ENCODE measurements at places on chromosomes 16 and 17. TPM values are rescaled to one million over a fixed set of nuclear protein-coding genes. Genes with fewer than 3 reads are reported as not detected.
A peak's percentile ranks its signal among the peaks of the same experiment; 100 is the strongest.

- no peak overlapping the region for H3K27ac ChIP-seq
- no peaks in the 10 kb centered on the region for H3K36me3 ChIP-seq
- DNase-seq = no peak
- peaks cover 6% of the 10 kb centered on the region for H3K4me1 ChIP-seq
Observed at GRCh38 chr16:68364561-68364998, 53.8 kb downstream of the PRMT7 start.

DNA sequence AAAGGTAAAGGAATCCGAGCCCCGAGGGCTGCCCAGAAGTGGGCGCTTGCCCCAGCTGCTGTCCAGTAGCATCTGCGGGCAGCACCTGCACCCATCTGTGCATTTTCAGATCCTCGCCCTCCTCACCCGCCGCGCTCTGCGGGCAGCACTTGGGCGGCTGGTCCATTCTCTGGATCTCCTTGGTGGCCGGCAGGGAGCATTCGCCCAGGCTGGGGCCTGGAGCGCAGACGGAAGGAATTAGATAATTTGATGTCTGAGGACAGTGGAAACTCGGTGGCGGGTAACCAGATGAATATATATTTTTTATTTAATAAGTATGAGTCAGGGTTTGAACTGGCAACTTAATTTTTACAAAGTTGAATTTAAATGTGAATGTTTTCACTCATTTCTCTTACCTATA, 88.5 kb downstream of the NPIPB11 start:
- no peak for DNase-seq
- no peak overlapping the region for H3K27ac ChIP-seq
- no peaks in the 10 kb centered on the region for H3K4me1 ChIP-seq
- no peak overlapping the region for H3K4me3 ChIP-seq
- no peaks in the 10 kb centered on the region for H3K36me3 ChIP-seq

GRCh38 chr16:17829811-17830210, 359.1 kb upstream of the XYLT1 start:
- H3K36me3 ChIP-seq = no peaks in the 10 kb centered on the region
- no peak for DNase-seq
- H3K27ac ChIP-seq = no peak overlapping the region
- H3K4me3 ChIP-seq = no peak overlapping the region

RAB34 gene
- 189 TPM for total RNA-seq

FA2H gene
- total RNA-seq = 20.8 TPM

STARD3 gene
- 109 TPM for total RNA-seq

DNA sequence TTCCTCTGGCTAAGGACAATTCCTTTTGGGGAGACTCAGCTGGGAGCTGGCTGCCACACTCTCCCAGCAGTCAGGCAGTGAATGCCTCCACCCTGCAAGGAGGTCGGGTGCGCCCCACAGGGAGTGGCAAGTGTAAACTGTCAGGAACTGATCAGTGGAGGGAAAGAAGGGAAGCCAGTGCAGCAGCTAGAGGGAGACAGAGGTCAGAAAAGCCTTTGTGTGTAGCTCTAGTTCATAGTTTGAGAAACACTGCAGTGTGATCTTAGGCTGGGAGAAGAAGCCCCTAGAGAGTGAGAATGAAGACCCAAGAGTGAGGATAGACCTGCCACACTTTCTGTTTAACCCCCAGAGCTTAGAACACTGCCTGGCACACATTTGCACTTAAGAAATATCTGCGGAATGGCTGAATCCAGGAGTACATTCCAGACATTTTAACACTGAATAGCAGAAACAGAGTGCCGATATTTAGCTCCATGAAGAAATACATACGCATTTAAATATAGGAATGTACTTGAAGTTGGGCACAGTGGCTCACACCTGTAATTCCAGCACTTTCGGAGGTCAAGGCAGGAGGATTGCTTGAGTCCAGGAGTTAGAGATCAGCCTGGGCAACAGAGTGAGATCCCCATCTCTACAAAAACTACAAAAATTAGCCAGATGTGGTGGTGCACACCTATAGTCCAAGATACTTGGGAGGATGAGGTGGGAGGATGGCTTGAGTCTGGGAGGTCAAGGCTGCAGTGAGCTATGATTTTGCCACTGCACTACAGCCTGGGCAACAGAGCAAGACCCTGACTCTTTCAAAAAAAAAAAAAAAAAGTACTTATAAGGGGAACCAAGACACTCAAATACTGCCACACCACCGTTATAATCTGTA, 11.1 kb upstream of the SLC5A11 start:
- H3K4me3 ChIP-seq = no peak overlapping the region
- H3K27ac ChIP-seq = no peak overlapping the region
- H3K36me3 ChIP-seq = peaks cover 23% of the 10 kb centered on the region

GRCh38 chr16:26413780-26414179, 652.9 kb upstream of the C16orf82 start:
- no peak for DNase-seq
- H3K4me1 ChIP-seq = no peaks in the 10 kb centered on the region
- no peak overlapping the region for H3K4me3 ChIP-seq
- H3K27me3 ChIP-seq = no peaks in the 10 kb centered on the region
- H3K36me3 ChIP-seq = no peaks in the 10 kb centered on the region
- H3K27ac ChIP-seq = no peak overlapping the region

- H3K27ac ChIP-seq = peak overlapping the region; percentile 96
- H3K27me3 ChIP-seq = peaks cover 7% of the 10 kb centered on the region
- H3K36me3 ChIP-seq = no peaks in the 10 kb centered on the region
- H3K4me3 ChIP-seq = no peak overlapping the region
- DNase-seq = peak; percentile 48
- H3K4me1 ChIP-seq = peaks cover 23% of the 10 kb centered on the region
Observed at GRCh38 chr16:27315333-27316037, 1.7 kb downstream of the IL4R start.

- no peak overlapping the region for H3K4me3 ChIP-seq
- H3K27me3 ChIP-seq = no peaks in the 10 kb centered on the region
- H3K36me3 ChIP-seq = no peaks in the 10 kb centered on the region
- no peak for DNase-seq
Observed at GRCh38 chr16:66802159-66802558, 775 bp upstream of the TERB1 start.

- H3K27ac ChIP-seq = peak overlapping the region; percentile 46
- H3K36me3 ChIP-seq = no peaks in the 10 kb centered on the region
- H3K4me3 ChIP-seq = peak overlapping the region; percentile 59
- no peaks in the 10 kb centered on the region for H3K4me1 ChIP-seq
- H3K27me3 ChIP-seq = no peaks in the 10 kb centered on the region
- DNase-seq = no peak
Observed at GRCh38 chr16:47142486-47142820, 1.3 kb downstream of the NETO2 start.

HOXB9 gene
- not detected for total RNA-seq
